ENCODE measurements at places on chromosomes 13 and 19. TPM values are rescaled to one million over a fixed set of nuclear protein-coding genes. Genes with fewer than 3 reads are reported as not detected.

CLEC4G gene
- total RNA-seq: not detected

IL12RB1 gene
- 3.4 TPM for total RNA-seq

KLK14 gene
- total RNA-seq: not detected

S1PR4 gene
- not detected for total RNA-seq

LGALS14 gene
- not detected for total RNA-seq

Data from Daoy (cell line).